Activated CD4-positive, alpha-beta T cell treated with anti-CD3 and anti-CD28 coated beads, Interleukin-2, Interleukin-6, amounts not matched to agents 100 ng/mL and 50 ng/mL, durations not matched to agents 16 hours and 8 hours (primary cell): ENCODE measurements at places on chromosomes 7 and 10.

GRCh38 chr7:26293569-26294308, 2.1 kb downstream of the SNX10 start:
- DNase-seq: peak; percentile 93

DNA sequence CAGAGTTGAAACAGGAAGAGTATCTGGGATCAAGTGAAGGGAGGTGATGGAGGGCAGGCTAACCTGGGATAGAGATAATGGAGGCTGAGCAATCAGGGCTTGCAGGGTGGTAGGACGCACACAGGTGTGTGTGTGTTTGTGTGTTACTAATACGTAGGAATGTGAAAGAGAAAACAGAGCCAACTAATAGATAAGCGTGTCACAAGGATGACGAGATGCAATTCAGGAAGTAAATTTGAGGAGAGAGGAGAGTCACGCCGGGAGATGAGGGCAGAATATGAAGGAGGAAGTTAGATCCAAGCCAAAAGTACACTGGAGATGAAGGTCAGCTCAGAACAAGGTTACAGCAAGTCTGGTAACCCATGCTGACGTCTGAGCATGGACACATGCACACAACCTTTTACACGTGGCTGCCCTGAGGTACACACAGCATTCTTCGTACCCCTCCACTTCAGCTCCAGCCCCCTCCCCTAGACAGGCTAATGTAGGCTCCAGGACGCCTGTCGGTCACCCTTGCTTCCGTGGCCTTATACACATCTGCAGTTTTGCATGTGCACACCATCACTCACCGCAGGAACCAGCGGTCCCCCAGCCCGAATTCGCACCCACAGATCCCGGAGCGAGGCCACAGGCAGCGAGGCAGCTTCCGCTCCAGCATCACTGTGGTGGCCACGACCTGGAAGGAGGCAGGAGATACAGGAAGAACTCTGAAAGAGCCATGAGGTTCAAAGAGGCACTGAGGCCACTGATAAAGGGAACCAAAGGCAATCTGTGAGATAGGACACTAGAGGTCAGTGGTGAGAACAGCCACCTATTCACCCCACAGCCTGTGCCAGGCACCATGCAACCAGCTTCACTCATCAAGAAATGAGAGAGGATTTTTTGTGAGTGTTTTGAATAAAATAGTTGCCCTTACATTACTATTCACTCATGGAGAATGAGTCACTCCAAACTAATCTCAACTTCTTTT, 23.7 kb upstream of the TRPV6 start:
- no peak for DNase-seq

DNA sequence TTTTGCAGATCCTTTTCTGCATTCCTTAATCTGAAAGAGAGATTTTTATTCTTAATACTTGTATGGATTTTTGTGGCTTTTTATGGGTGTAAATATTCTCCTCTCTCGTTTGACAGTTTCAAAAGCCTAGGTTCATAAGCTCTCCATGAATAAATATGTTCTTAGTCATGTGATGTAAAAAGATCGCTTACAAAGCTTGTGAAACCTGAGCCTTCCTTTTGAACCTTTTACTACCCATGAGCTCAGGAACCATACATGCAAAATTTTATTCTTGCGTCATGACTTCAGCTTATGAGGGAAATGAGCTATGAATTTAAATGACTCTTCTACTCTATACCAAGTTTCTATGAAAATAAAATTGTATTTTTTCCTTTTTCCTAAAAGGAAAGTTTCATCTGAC, 98.7 kb downstream of the POLL start:
- no peak for DNase-seq

DNA sequence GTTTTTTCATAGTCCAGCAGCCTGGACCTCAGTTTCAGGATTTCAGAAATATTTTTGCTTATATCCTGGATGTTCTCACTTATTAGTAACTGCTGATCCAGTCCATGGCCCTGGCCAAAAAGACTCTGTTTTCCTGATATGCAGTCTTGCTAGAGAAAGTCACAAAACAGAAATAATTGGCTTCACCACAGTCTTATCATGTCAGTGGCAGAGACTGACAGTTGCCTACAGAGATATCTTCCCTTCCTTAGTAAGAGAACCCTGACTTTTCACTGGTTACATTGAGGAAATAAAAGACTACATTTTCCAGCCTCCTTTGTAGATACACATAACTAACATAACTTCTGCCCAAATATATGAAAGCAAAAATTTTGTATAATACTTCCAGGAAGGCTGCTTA, 56.6 kb downstream of the AHR start:
- DNase-seq: no peak

DNA sequence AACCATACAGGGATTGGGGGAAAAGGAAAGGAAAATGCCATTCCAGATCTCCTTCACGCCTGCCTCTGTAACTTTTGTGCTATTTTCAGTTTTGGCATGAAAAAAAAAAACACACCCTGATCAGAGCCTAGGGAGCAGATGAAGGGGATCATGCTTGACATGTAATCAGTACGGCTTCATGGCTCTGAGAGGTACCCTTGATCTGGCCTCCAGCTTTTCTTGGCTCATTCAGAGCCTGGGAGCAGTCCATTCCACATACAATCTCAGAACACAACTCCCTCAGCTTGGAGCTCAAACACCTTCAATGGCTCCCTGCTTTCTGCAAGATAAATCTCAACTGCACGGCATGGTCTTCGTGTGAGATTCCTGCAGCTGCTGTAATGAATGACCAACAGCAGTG, 422.8 kb upstream of the ZMIZ1 start:
- DNase-seq: no peak

DNA sequence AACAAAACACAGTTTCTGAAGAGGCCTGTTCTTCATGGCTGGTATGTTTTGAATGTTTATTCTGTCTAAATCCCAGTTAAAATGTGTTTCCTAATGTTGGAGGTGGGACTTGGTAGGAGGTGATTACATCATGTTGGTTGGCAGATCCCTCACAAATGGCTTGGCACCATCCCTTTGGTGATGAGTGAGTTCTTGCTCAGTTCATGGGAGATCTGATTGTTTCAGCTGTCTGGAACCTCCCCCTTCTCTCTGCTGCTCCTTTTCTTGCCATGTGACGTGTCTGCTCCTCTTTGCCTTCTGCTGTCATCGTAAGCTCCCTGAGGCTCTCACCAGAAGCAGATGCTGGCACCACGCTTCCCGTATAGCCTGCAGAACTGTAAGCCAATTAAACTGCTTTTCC, 383.6 kb upstream of the TPK1 start:
- DNase-seq: no peak

DNA sequence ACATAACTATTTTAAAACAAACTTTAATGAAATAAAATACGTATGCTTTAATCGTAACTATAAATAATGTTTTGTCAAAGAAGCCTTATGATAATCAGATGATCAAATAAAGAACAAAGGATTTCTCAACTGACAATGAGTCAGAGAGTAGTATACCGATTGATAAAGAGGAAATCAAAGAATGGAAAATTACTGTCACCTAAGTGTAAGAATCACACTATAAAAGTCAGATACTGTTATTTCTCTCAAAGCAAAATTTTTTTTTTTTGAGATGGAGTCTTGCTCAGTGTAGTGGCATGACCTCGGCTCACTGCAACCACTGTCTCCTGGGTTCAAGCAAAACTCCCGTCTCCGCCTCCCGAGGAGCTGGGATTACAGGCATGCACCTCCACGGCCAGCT, 18.8 kb downstream of the DNAJC2 start:
- DNase-seq: no peak

- DNase-seq: no peak
These were observed 39.4 kb upstream of the RET start for GRCh38 chr10:43037440-43037839.

GRCh38 chr10:9331583-9332008, 1277.1 kb downstream of the GATA3 start:
- DNase-seq: peak; percentile 51

- no peak for DNase-seq
These were observed 272.0 kb downstream of the BAMBI start for GRCh38 chr10:28949005-28950004.

- no peak for DNase-seq
These were observed 46.1 kb downstream of the CPEB3 start for GRCh38 chr10:92244796-92245195.

- DNase-seq: peak; percentile 81
These were observed 112.4 kb upstream of the JAZF1 start for GRCh38 chr7:28292834-28293526.

DNA sequence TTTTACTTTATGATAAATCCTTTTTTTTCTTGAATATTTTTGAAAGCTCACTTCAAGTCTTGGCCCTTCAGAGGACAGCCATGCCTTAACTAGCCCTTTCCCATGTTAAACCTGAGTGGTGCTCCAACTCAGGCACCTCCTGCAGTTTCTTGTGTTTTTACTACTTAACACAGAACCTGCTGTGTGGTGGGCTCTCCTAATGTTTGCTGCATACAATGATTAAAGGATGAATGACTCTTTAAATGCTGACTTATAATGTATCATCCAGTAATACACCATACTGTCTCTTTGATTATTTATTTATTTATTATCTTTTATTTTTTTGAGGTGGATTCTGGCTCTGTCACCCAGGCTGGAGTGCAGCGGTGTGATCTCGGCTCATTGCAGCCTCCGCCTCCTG, 179.4 kb downstream of the SEMA3E start:
- no peak for DNase-seq

- DNase-seq: no peak
These were observed 1.3 kb upstream of the ZCCHC24 start for GRCh38 chr10:79446758-79447084.

DNA sequence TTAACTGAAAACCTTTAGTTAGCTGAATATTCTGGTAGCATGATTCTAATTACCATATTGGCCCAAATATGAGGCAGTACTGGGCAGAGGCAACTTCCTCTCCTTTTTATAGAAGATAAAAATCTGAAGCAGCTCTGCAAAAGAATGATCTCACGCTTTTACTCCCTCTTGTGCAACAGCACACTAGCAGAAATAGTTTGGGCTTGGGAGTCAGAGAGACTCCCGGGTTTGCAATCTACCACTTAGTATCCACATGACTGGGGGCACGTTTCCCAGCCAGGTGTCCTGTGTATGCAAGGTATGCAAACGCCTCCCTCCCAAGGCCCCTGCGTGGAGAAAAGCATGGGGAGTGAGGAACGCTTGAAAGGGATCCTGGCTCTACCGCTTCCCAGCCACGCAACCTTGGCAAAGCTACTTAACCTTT, 47.2 kb upstream of the RHEB start:
- no peak for DNase-seq

- DNase-seq: no peak
These were observed 312.4 kb upstream of the CACNA2D1 start for GRCh38 chr7:82755705-82756551.

DNA sequence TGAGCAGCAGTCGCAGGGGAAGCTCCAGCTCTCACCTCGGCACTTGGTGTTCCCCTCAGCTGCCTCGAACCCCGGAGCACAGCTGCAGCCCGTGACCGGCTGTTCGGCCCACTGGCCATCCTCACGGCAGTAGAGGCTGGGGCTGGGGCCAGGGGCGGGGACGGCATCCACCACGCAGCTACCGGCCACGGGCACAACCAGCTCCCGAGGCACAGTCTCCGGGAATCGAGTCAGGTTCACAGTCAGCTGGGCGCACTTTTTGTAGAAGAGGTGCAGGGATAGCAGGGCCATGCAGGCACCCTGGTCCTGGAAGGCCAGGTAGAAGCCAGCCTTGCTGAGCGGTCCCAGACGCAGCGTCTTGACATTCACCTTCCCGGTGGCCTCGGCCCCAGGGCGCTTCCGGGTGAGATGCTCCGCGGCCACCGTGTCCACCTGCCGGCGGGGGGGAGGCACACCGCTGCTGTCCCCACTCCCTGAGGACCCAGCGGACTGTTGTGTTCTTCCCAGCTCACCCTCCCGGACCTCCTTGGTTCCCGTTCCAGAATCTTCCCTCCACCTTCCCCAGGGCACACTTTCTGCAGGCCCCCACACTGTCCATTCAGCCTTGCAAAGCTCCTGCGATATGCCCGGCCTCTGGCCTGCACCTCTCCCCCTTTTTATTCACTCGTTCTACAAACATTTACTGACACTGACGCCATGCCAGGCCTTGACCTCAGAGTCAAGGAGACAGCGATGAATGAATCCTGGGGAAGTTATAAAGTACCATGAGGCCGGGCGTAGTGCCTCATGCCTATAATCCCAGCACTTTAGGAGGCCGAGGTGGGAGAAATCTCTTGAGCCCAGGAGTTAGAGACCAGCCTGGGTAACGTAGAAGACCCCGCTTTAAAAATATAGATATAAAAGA, 4.8 kb downstream of the EPHB4 start:
- DNase-seq: no peak

GRCh38 chr10:10310498-10310897, 707.2 kb upstream of the CELF2 start:
- no peak for DNase-seq

DNA sequence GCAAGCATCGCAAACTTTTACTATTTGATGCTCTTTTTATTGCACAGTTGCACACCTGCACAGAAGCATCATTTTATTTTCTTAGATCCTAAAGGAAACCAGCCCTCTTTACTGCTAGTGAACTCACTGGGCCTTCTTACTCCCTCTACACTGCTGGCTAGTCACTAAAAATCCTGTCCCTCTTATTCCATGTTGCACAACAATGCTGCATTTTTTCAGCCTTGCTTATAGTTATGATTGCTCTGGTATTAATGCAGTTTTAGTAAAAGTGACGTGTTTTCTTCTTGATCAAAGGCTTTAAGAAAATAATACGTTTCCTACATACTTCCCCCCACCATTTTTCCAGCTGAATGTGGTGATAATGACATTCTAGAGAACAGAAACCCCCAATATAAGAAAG, 132.9 kb upstream of the FAM3C start:
- no peak for DNase-seq

DNA sequence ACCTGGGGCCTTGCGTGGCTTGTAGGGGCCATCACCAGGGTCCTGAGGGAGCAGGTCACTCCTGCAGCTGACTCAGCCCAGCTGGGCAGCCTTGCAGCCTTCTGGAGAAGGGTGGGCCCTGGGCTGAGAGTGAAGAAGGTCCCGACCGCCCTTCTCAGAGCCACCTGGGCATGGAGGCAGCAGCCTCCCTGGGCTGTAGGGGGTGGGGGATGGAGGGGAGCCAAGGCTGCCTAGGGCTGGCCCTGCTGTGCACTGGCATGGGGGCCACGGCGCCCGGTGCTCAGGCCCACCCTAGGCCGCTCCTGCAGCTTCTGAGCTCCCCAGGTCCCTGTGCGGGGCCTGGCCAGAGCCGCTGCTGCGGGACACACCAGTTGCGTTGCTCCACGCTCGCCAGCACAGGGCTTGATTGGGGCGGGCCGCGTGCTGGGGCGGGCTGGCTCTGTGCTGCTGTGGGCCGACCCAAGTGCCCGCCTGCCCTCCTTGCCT, 63.6 kb upstream of the NKX6-2 start:
- DNase-seq: no peak

DNA sequence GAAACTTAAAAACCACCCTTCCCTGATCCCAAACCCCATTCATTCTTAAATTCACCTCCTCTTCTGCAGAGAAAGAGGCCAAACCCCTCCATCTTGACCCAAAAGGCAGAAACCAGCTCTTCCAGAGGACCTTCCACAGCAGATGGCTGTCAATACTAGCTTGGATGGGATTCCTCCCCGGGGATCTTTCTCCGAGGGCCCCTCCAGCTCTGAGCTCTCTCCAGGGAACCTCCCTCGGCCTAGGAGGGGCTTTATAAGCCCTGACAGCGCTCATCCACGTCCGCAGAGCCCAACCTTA, 5.4 kb downstream of the TNRC18 start:
- no peak for DNase-seq

GRCh38 chr7:75017832-75018231, 53.3 kb downstream of the CASTOR2 start:
- DNase-seq: no peak

GRCh38 chr7:31850066-31850465, 163.1 kb downstream of the PPP1R17 start:
- no peak for DNase-seq
